ENCODE measurements at places on chromosomes 16 and 17.

- peak; percentile 88 for DNase-seq
These were observed at the start of gene FZD2 for GRCh38 chr17:44556832-44557606. TSS of gene FZD2 (plus strand) at chr17:44557484. CDS start at chr17:44557689, 205 bp downstream.

DNA sequence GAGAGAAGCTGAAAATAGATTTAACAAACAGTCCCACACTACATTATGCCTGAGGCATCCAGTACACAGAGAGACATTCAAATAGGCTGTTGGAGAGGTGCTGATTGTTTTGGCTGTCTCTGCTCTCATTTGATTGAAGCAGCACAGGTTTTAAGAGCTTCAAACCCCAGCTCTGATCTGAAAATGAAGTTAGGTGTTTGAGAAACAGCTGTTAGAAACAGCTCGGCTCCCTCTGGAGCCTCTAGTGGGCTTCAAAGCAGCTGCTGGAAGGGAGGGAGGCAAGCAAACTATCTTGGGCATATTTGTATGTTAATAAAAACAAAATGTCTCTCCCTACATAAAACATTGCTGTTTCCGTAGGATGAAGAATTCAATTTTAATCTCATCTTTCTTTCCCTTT, 607.3 kb upstream of the GOT2 start:
- DNase-seq, result no peak

DNA sequence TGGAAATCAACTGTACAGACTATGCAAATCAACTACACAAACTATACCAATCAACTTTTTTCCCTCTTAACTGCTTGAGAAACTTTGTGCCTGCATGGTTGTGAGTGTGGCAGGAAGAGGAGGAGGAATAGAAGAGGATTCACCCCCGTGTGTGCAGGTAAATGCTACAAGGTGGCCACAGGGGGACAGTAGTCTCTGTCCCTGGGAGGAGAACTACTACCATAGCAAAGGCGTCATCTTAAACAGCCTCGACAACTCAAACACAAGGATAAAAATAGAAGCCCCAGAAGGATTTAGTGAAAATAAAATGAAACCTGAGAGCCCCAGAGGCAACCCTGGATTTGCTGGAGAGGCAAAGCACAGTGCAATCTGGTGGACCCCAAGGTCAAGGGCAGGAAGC, 199.5 kb upstream of the DYNLRB2 start:
- DNase-seq, result no peak

- DNase-seq, result no peak
These were observed 137.2 kb downstream of the SNX29 start for GRCh38 chr16:12113523-12114345.

GRCh38 chr17:8664456-8665126, 34.1 kb upstream of the MYH10 start:
- DNase-seq, result no peak

GRCh38 chr17:75637143-75637538, 3.9 kb downstream of the SMIM5 start:
- DNase-seq, result no peak

DNA sequence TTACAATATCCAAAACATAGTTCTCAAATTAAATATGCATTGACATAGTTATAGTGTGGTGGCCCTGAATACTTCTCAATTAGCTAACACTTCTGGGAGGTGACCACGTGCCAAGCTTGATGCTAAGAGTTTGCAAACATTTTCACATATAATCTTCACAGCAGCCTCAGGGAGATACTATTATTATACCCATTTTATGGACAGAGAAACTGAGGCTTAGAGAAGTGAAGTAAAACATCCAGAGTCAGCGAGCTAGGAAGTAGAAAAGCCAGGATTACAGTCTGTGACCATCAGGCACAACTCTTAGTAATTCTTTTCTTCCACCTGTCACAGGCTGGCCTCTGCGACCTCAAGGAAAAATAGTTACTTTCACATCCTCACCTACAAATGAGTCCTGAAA, 102.2 kb upstream of the IRX6 start:
- no peak for DNase-seq

DNA sequence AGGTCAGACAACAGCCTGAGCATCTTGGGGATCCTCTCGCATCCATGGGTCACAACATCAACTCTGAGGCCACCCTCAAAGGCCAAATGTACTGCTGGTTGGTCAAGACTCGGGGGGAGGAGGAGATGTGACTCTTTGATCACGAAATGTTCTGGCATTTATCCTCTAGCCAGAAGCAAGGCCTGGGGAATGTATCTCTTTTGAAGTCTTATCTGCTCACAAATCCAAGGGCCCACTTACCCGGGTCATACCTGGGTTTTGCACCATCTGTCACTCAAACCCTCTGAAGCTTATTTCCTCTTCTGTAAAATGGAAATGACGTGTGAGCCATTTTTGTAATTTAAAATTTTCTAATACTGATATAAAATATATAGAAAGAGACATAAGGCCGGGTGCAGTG, 13.2 kb downstream of the CA7 start:
- no peak for DNase-seq

DNA sequence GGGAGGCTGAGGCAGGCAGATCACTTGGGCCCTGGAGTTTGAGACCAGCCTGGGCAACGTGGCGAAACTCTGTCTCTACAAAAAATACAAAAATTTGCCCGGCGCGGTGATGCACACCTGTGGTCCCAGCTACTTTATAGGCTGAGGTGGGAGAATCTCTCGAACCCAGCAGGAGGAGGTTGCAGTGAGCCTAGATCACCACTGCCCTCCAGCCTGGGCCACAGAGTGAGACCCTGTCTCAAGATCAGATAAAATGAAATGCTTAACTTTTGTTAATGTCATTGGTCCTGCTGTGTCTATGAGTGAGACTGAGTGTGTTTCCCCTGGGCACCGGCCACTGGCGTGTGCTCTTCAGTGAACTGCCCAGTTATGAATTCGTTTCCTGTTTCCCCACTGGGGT, 10.5 kb downstream of the FAM234A start:
- DNase-seq, result no peak

DNA sequence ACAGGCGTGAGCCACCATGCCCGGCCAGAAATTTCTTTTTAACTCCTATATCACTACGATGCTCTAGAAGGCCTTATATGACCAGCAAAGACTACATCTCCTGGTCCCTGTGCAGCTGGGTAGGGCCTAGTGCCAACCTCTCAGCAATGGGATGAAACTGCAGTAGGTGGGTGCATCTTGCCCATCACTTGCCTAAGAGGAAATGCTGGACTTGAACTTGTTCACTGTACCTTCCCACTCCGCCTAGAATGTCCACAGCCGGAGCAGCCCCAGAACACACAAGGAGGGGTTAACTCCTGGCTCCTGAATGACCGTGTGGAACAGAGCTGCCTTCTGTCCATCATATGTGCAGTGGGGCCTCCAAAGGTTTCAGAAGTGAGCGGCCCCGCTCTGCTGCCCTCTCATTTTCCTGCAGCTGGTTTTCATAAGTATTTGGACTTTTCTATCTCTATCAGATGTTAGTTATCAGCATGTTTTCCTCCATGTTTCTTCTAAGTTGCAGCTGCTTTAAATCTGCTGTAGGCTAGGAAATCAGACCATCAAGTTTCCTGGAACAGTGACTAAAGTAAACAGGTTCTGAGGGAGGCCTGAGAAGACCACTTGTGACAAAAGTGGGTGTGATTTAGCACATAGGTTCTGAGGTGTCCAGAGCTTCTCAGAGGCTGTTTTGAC, 52.5 kb downstream of the WSB1 start:
- DNase-seq, result no peak

DNA sequence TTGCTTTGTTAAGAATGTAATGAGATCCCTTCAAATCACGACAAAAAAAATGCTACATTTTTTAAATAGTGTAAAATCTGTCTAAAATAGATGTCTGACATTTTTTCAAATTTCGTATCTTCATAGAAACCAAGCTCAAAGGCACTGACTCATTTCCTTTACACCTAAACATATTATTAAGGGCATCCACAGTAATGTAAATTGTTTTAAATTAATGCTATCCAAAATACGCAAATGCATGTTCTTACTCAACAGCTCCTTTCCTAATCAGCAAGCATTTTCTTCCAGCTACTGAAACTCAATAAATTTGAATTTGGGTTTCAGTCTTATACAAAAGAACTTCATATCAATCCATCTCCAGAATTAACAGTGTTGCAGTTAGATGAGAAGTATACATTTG, 4.3 kb downstream of the C16orf87 start:
- DNase-seq, result no peak

DNA sequence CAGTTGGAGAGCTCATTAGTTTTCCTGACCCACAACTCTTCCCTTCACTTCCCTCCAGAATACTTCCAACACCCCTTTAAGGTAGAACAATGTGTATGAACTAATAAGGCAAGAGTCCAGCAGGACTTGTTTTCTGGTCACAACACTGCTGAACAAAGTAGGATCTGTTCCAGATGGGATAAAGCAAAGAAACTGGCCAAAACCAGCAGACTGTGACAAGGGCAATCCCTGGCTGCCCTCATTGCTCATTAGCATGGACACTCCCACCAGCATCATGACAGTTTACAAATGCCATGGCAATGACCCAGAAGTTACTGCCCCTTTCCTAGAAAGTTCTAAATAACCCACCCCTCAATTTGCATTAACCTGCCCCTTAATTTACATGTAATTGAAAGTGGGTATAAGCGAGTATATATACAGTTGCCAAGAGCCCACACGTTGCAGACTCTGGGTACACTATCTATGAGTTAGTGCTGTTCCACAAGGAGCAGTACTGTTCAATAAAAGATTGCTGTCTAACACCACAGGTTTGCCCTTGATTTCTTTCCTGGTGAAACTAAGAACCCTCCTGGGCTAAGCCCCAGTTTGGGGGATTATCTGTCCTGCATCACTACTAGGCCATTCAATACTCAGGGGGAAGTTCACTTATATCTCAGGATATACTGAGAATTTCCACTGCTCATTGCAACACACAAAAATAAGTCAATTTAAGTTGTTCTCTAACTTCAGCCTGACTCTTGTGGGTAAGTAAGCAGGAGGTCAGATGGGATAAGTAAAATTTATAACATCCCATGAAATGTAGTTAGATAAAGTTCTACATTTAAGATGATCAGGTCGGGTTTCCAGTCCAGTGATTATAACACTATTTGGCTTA, 82.3 kb downstream of the SSH2 start:
- DNase-seq, result no peak

DNA sequence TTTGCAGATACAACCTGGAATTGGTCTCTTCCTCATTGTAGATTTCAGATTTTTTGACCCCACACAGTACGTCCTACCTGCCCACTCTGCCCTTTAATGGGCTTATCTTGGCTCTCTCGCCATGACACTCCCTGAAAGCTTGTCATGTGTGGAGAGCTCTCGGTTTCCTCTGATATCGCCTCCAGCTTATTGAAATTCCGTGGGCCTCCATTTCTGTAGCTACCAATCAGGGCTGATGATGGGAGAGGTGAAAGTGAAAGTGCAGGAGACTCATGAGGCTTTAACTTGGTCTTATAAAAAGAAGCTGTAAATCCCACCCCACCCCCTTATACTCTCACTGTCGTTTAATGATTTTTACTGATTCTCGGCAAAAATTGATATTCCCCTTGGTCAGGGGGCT, 17.7 kb downstream of the HOXB1 start:
- DNase-seq, result no peak

- peak; percentile 48 for DNase-seq
These were observed 15.4 kb upstream of the NUBP1 start for GRCh38 chr16:10728003-10728887.
